ENCODE measurements at places on chromosomes 11 and 22. TPM values are rescaled to one million over a fixed set of nuclear protein-coding genes. Genes with fewer than 3 reads are reported as not detected.

The NRXN2 gene
- total RNA-seq = 0.22 TPM

The C22orf31 gene
- total RNA-seq = not detected

The ASPHD2 gene
- total RNA-seq = 12.0 TPM

The CABP4 gene
- total RNA-seq = 0.83 TPM

The SCGB1D2 gene
- total RNA-seq = not detected

DNA sequence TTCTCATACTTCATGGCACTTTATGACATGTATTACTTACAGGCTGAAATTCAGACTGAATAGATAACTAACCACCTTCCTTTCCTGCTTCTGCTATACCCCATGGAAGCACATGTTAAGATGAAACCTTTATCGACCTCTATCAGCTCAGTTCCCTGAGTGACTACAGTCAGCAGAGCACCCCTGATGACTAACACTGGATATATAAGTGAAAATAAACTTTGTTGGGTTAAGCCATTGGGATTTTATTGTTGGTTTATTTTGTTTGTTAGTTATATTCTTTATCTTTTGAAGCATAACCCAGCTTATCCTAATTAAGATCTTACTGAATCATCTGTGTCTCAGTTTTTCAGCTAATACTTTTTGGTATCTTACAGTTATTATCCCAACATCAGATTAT, 23.0 kb upstream of the MAML2 start:
- no peak overlapping the region for H3K4me3 ChIP-seq
- no peaks in the 10 kb centered on the region for H3K4me1 ChIP-seq
- no peak for DNase-seq
- no peak overlapping the region for H3K27ac ChIP-seq
- no peaks in the 10 kb centered on the region for H3K27me3 ChIP-seq

DNA sequence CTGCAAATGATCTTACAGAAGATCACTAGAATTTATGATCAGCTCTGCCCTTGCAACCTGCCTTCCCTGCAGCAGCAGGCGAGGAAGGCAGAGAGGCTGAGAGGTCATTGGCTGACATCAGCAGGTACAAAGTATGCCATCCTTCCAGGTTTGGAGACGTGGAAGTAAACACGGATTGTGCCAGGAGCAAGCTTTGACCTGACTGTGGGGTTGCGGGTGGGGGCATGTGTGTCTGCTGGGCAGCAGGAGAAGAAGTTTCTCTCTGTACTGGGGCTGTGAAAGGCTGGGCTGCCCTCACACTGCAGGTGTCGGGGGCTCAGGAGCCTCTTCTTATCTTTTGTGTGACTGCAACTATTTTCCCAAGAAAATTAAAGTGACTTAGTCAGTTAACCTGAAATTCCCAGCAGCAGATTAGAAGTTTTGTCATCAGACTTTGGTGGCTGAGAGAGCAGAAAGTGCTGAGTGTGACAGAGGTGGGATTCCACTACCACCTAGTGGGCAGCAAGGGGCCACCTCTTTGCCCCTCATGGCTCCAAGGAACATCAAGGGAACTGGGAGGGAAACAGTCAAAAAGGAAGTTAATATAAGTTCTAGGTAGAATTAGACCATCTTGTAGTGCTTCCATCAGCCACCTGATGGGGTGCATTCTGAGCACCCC, 565.9 kb downstream of the ETS1 start:
- peaks cover 4% of the 10 kb centered on the region for H3K4me1 ChIP-seq
- no peak overlapping the region for H3K4me3 ChIP-seq
- no peak for DNase-seq
- H3K27me3 ChIP-seq = no peaks in the 10 kb centered on the region
- no peaks in the 10 kb centered on the region for H3K36me3 ChIP-seq

- peak overlapping the region; percentile 84 for H3K27ac ChIP-seq
- H3K4me3 ChIP-seq = no peak overlapping the region
- no peaks in the 10 kb centered on the region for H3K27me3 ChIP-seq
- H3K4me1 ChIP-seq = peaks cover 88% of the 10 kb centered on the region
Observed at GRCh38 chr11:73972620-73973449, 9.8 kb downstream of the UCP2 start.

- H3K36me3 ChIP-seq = no peaks in the 10 kb centered on the region
- H3K27me3 ChIP-seq = no peaks in the 10 kb centered on the region
- H3K4me1 ChIP-seq = no peaks in the 10 kb centered on the region
- no peak for DNase-seq
- no peak overlapping the region for H3K4me3 ChIP-seq
Observed at GRCh38 chr22:19223617-19224016, 45.1 kb upstream of the SLC25A1 start.

DNA sequence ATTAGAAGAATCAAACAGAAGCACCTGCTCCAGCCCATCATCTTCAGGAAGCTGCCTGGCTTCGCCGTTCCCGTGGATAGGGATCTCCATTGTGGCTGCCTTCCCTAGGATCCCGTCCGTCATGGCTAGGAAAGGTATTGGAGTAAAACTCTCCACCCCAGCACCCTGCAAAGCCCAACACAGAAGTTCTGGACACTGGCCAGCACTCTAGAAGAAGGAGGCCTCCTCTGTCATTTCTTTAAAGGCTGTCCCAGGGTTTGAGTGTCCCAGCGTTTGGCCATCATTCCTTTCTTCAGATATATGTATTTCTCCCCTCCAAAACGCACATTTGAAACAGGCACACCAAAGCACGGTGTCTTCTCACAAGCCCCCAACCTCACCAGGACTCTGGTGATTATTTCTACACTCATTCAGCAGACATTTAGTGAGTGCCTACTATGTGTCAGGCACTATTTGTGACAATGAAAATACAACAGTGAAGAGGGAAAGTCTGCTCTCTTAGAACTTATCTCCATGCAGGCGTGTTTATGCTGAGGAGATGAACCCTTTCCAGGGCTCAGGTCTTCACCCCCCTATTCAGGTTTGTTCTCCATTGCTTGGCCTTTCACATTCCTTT, 724 bp downstream of the ARFIP2 start:
- peaks cover 34% of the 10 kb centered on the region for H3K4me1 ChIP-seq
- no peaks in the 10 kb centered on the region for H3K27me3 ChIP-seq
- peaks cover 27% of the 10 kb centered on the region for H3K36me3 ChIP-seq
- H3K4me3 ChIP-seq = peak overlapping the region; percentile 87
- peak overlapping the region; percentile 96 for H3K27ac ChIP-seq

GRCh38 chr11:87972133-87972532, 203.1 kb downstream of the RAB38 start:
- DNase-seq = no peak
- H3K27ac ChIP-seq = no peak overlapping the region
- H3K4me3 ChIP-seq = no peak overlapping the region
- no peaks in the 10 kb centered on the region for H3K36me3 ChIP-seq
- peaks cover 4% of the 10 kb centered on the region for H3K27me3 ChIP-seq
- H3K4me1 ChIP-seq = no peaks in the 10 kb centered on the region

GRCh38 chr11:47399860-47400767, 8.3 kb upstream of the SLC39A13 start:
- peaks cover 19% of the 10 kb centered on the region for H3K4me1 ChIP-seq
- H3K27ac ChIP-seq = peak overlapping the region; percentile 58
- no peaks in the 10 kb centered on the region for H3K27me3 ChIP-seq
- H3K4me3 ChIP-seq = peak overlapping the region; percentile 64
- DNase-seq = peak; percentile 34

DNA sequence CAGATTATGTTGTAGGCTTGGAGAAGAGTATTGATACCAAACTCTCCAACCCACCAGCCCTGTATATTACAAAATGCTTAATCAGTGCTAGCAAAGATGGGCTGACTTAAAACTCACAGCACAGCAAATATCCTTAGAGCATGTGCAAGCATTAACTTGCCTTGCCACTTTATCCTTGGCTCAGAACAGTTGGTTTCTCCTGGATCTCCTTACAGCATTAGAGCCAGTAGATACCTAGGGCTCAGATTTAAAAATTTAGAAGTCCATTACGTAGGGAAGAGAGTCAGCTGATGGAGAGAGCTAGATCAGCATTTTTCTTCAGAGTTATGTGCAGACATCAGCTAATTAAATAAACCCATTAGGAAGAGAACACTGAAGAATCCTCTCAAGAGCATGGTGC, 198.5 kb upstream of the ZBED5 start:
- no peaks in the 10 kb centered on the region for H3K27me3 ChIP-seq
- H3K27ac ChIP-seq = no peak overlapping the region
- H3K36me3 ChIP-seq = no peaks in the 10 kb centered on the region
- H3K4me1 ChIP-seq = no peaks in the 10 kb centered on the region
- no peak for DNase-seq

DNA sequence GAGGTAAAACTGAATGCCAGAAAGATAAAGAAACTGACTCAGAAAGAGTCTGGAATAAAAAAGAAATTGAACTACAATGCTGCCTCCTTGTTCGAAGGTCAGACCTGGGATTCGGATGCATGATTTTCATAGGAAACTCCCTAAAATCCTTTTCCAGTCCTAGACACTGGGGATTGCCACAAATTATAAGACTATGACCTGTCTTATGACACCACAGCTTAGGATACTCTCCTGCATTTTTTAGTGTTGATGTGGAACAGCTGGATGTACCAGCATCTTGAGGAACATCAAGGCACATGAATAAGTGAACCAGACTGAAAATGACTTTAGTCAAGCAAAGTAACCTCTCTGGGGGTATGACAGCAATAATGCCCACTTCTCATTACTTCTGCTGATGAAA, 9.0 kb downstream of the KIRREL3 start:
- no peak for DNase-seq
- H3K4me1 ChIP-seq = no peaks in the 10 kb centered on the region
- H3K4me3 ChIP-seq = no peak overlapping the region
- H3K27me3 ChIP-seq = peaks cover 17% of the 10 kb centered on the region
- no peaks in the 10 kb centered on the region for H3K36me3 ChIP-seq
- no peak overlapping the region for H3K27ac ChIP-seq

GRCh38 chr22:34255042-34255441, 334.8 kb upstream of the LARGE1 start:
- DNase-seq = no peak
- H3K27ac ChIP-seq = no peak overlapping the region
- no peak overlapping the region for H3K4me3 ChIP-seq
- no peaks in the 10 kb centered on the region for H3K36me3 ChIP-seq
- H3K27me3 ChIP-seq = no peaks in the 10 kb centered on the region
